Aorta (tissue), 5 donors: ENCODE measurements at places on chromosomes 6 and 20. TPM values are rescaled to one million over a fixed set of nuclear protein-coding genes. Genes with fewer than 3 reads are reported as not detected.

- no peaks in the 10 kb centered on the region for H3K4me1 ChIP-seq
- peak; percentile 57 for DNase-seq
- H3K4me3 ChIP-seq, result no peak overlapping the region
- no peaks in the 10 kb centered on the region for H3K36me3 ChIP-seq
- H3K27me3 ChIP-seq, result no peaks in the 10 kb centered on the region
- H3K27ac ChIP-seq, result no peak overlapping the region
These were observed 5.9 kb upstream of the TUBB1 start for GRCh38 chr20:59013031-59013951.

GRCh38 chr6:158358450-158359077, 46.3 kb downstream of the TULP4 start:
- DNase-seq, result no peak
- no peaks in the 10 kb centered on the region for H3K27me3 ChIP-seq
- no peaks in the 10 kb centered on the region for H3K4me1 ChIP-seq
- H3K27ac ChIP-seq, result no peak overlapping the region
- H3K36me3 ChIP-seq, result no peaks in the 10 kb centered on the region
- H3K4me3 ChIP-seq, result no peak overlapping the region

DNA sequence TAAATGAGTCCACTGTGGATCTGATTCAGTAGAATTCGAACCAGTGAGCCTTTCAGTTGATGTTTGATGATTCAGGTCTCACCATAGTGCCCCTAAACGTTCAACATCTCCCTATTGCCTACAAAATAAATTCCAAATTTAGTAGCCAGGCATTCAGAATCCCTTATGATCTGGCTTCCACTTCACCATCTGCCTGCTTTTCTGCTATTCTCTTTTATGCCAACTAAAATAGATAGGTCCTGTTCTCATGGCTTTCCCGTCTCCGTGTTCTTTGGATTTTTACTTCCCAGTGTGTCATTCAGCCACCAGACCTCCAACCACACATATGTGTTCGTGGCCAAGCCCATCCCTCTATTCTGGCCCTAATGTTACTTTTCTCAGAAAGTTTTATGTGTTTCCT, 410.4 kb downstream of the LMBRD1 start:
- no peak for DNase-seq
- no peaks in the 10 kb centered on the region for H3K27me3 ChIP-seq
- H3K4me3 ChIP-seq, result no peak overlapping the region
- H3K4me1 ChIP-seq, result no peaks in the 10 kb centered on the region

- DNase-seq, result no peak
- no peak overlapping the region for H3K27ac ChIP-seq
- H3K4me1 ChIP-seq, result no peaks in the 10 kb centered on the region
These were observed 233.6 kb upstream of the ASCC3 start for GRCh38 chr6:101114703-101115102.

- H3K4me3 ChIP-seq, result no peak overlapping the region
- no peak for DNase-seq
- no peaks in the 10 kb centered on the region for H3K27me3 ChIP-seq
- no peak overlapping the region for H3K27ac ChIP-seq
These were observed 4.8 kb downstream of the CRIP3 start for GRCh38 chr6:43303751-43304331.

The ECT2L gene
- 0.30 TPM for total RNA-seq

DNA sequence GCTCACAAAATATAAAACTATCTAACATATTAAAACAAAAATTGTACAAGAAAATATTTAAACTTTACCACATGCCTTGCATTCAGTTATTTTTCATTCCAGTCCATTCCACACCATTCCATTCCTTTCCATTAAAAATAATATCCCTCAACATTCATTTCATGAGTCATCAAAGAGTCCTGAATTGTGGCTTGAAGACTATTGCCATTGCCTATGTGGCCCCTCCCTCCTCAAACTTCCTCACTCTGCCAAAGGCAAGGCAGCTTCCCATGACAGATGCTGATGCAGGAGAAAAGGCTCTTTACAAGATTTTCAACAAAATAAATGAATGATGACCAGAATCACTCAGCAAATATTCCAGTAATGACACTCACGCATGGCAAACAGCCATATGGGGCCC, 31.7 kb downstream of the IL20RA start:
- DNase-seq, result no peak
- H3K4me1 ChIP-seq, result no peaks in the 10 kb centered on the region
- no peaks in the 10 kb centered on the region for H3K27me3 ChIP-seq
- no peak overlapping the region for H3K27ac ChIP-seq
- no peak overlapping the region for H3K4me3 ChIP-seq
- H3K36me3 ChIP-seq, result no peaks in the 10 kb centered on the region

- no peaks in the 10 kb centered on the region for H3K27me3 ChIP-seq
- H3K4me1 ChIP-seq, result no peaks in the 10 kb centered on the region
These were observed 237.2 kb downstream of the TFAP2A start for GRCh38 chr6:10177704-10178103.

The LY6G6C gene
- total RNA-seq, result not detected

The MMS22L gene
- 10.8 TPM for total RNA-seq

The MTFR2 gene
- 0.60 TPM for total RNA-seq

- no peak overlapping the region for H3K4me3 ChIP-seq
- H3K36me3 ChIP-seq, result no peaks in the 10 kb centered on the region
- H3K27me3 ChIP-seq, result no peaks in the 10 kb centered on the region
These were observed 10.5 kb downstream of the SOX4 start for GRCh38 chr6:21604081-21604480.

The ERVFRD-1 gene
- total RNA-seq, result 0.12 TPM

- no peaks in the 10 kb centered on the region for H3K27me3 ChIP-seq
- peaks cover 1% of the 10 kb centered on the region for H3K4me1 ChIP-seq
- H3K36me3 ChIP-seq, result no peaks in the 10 kb centered on the region
These were observed 569.7 kb upstream of the CITED2 start for GRCh38 chr6:139944131-139944530.

The IRF4 gene
- 3.8 TPM for total RNA-seq

DNA sequence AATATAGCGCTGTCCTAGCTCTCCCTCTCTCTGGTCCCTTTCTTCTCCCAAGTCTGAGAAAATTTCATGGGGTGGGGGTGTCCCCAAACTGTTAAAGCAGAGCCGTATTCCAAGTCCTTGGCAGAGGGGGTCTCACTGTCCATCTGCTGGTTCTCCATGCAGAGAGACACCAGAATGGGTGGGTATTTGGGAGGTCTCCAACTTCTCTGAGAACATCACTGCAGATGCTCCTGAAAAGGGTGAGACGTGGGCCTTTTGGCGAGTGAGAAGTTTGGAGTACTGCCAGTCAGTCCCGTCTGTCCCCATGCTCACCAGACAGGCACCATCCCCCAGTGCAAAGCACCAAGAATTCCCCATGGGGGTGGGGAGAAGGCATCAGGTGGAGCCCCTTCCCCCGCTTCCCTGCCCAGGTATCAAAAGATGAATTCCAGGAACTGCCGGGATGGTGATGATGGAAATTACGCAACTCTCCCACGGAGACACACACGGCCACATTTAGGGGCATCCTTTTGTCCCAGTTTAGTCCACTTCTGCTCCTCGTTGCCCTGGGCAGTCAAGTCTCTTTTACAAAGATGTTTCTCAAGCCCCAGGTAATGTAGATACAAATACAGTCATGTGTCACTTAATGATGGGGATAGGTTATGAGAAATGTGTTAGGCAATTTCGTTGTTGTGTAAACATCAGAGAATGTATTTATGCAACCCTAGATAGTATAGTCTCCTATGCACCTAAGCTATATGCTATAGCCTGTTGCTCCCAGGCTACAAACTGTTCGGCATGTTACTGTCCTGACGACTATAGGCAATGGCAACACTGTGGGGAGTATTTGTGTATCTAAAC, 73.4 kb upstream of the SRSF6 start:
- no peak overlapping the region for H3K4me3 ChIP-seq
- no peak for DNase-seq
- H3K27me3 ChIP-seq, result no peaks in the 10 kb centered on the region
- H3K27ac ChIP-seq, result no peak overlapping the region

DNA sequence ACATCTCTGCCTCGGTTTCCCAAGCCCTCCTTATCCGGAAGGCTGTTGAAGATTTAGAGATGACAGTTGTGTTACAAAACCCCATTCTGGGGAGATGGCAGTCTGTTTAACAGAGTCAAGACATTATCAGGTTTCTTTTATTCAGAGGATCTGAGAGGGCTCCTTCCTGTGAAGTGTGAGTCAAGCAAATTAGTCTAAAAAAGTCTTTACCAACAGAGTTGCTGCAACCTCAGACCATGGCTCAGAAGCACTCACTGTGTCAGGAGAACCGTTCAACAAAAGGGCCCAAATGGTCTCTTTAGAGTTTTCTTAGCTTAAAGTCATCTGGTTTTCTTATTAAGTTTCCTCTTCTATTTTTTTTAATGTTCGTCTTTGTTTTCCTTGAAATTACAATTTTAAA, 717.8 kb downstream of the EPM2A start:
- no peaks in the 10 kb centered on the region for H3K36me3 ChIP-seq
- no peaks in the 10 kb centered on the region for H3K27me3 ChIP-seq
- H3K4me1 ChIP-seq, result no peaks in the 10 kb centered on the region
- no peak overlapping the region for H3K4me3 ChIP-seq
- no peak overlapping the region for H3K27ac ChIP-seq

- no peak for DNase-seq
- H3K36me3 ChIP-seq, result no peaks in the 10 kb centered on the region
- H3K4me1 ChIP-seq, result no peaks in the 10 kb centered on the region
- H3K27me3 ChIP-seq, result peaks cover 2% of the 10 kb centered on the region
- H3K4me3 ChIP-seq, result no peak overlapping the region
These were observed 139.4 kb upstream of the EYA4 start for GRCh38 chr6:133101790-133102189.

- H3K4me3 ChIP-seq, result peak overlapping the region; percentile 30
- no peaks in the 10 kb centered on the region for H3K27me3 ChIP-seq
- no peaks in the 10 kb centered on the region for H3K36me3 ChIP-seq
- no peaks in the 10 kb centered on the region for H3K4me1 ChIP-seq
- no peak overlapping the region for H3K27ac ChIP-seq
These were observed 547 bp downstream of the SAMD5 start for GRCh38 chr6:147508866-147509608.

GRCh38 chr6:17945111-17945510, 42.3 kb downstream of the KIF13A start:
- H3K4me1 ChIP-seq, result peaks cover 7% of the 10 kb centered on the region
- no peak overlapping the region for H3K4me3 ChIP-seq
- H3K27ac ChIP-seq, result no peak overlapping the region
- DNase-seq, result no peak
- no peaks in the 10 kb centered on the region for H3K36me3 ChIP-seq
- H3K27me3 ChIP-seq, result no peaks in the 10 kb centered on the region

The KIAA1755 gene
- total RNA-seq, result 46.4 TPM

The C6orf52 gene
- not detected for total RNA-seq

The POM121L2 gene
- not detected for total RNA-seq

- H3K27ac ChIP-seq, result no peak overlapping the region
- no peaks in the 10 kb centered on the region for H3K4me1 ChIP-seq
- H3K36me3 ChIP-seq, result no peaks in the 10 kb centered on the region
These were observed 88.8 kb downstream of the PRL start for GRCh38 chr6:22208026-22208425.

- DNase-seq, result no peak
- no peaks in the 10 kb centered on the region for H3K27me3 ChIP-seq
- no peaks in the 10 kb centered on the region for H3K36me3 ChIP-seq
- no peak overlapping the region for H3K27ac ChIP-seq
These were observed 21.8 kb downstream of the LMBRD1 start for GRCh38 chr6:69774740-69775584.

GRCh38 chr6:16345449-16346330, 107.3 kb downstream of the GMPR start:
- no peaks in the 10 kb centered on the region for H3K27me3 ChIP-seq
- no peak for DNase-seq
- H3K27ac ChIP-seq, result no peak overlapping the region
- H3K4me1 ChIP-seq, result no peaks in the 10 kb centered on the region
- no peak overlapping the region for H3K4me3 ChIP-seq

The DPPA5 gene
- not detected for total RNA-seq
